ENCODE measurements at places on chromosomes 11 and 22.

DNA sequence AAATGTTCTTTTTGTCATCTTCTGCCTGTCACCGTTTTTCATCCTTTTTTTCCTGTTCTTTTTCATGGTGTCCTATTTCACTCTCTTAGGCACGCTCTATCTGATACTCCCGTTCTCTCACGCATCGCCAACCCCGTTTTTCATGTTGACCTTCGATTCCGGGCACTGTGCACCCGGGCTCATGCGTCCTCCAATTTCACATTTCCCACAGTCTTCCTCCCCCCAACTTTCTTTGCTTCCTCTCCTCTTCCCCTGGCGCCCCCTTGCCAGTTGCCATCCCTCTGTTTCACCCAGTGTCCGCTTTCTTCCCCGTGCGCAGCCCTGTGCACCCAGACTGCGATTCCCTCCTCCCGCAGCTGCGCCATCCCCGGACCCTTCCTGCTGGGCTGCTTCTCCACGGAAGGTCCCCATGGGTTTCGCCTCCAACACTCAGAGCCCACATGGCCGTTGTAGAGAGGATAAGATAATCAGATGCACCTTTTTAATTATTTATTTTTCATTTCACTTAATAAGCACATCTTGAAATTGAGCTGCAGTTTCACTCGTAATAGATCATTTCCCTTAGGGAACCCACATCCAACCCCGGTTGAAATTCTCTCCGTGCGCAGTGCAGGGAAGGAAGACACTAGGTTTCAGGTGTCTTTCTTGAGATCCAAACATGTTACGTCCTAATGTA is 791.1 kb downstream of the NTM start:
- DNase-seq: no peak

DNA sequence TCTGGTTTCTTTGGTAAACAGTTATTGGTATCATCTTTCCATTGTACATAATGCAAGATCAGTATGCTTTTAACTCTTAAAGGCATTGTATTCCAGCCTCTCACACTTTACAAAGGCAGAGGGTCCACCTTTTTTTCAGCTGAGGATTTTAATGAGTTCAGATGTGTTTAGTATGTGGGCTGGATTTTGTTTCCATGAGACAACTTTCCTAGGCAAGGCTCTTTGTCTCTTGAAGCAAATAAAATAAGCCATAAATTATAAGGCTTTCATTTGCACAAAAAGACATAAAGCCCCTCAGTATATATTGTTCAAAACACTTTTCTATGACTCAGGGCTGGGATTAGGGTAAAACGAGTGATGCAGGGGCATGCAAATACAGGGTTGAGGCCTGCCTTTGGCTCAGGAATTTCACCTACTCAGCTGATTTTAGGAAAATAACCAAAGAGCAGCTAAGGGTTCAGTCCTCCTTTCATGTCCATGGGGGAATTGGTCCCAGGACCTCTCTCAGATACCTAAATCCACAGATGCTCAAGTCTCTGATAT is 7.6 kb downstream of the MMP20 start:
- no peak for DNase-seq

GRCh38 chr11:111700162-111700561 is 66.0 kb downstream of the PPP2R1B start:
- no peak for DNase-seq

GRCh38 chr22:30386608-30386959 is 627 bp downstream of the RNF215 start:
- no peak for DNase-seq

- DNase-seq: peak; percentile 57
Measured at GRCh38 chr11:11569936-11570491, 51.8 kb downstream of the GALNT18 start.

DNA sequence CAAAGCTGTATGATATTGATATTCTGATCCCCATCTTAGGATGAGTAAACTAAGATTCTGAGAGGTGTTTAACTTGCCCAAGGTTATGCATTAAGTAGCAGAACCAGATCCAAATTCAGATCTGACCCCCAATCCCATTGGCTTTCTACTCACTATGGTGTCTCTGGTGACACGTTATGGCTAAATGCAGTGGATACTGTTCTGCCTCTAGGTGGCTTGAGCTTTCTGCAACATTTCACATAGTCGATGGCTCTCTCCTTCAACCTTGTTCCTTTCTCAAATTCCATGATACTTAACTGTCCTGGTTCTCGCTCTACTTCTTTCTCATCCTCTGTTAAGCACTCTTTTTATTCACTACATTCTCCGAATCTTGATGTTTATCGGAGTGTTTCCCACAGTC is 9.4 kb downstream of the C11orf97 start:
- no peak for DNase-seq

GRCh38 chr11:128648711-128649110 is 45.2 kb upstream of the FLI1 start:
- no peak for DNase-seq

DNA sequence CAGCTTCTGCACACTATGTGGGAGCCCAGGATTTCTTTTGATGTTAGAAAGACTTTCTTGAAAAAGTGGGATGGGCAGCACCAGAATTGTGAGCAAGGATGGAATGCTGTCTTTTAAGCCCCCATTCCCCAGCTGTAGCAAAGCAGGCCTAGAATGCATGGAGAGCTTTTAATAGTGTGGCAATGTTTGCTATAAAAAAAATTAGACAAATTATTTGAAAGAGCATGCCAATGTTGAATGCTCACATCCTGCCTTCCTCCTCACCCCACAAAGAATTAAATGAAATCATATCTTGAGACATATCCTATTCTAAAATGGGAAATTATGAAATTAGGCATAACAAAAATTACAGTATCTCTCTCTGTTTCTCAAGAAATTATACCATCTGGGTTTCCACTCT is 154.7 kb downstream of the C11orf91 start:
- no peak for DNase-seq

GRCh38 chr11:97860237-97860636 is 1160.5 kb upstream of the CNTN5 start:
- DNase-seq: no peak

DNA sequence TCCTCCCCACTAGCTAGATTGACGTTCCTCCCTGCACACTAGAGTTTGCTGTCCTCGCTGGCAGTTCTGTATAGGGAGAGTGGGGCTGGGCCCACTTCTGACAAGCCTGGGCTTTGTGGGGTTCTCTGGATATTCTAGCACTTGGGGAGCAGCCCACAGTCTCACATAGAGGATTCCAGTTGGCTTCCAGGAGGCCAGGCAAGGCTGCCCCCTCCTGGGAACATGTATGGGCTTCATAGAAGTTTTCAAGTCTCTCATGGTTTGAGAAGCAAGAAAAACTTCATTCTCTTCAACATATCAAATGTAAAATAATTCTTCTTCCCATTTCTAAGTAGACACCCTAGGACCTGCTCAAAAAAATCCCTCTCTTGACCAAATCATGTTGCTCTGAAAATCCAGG is 87.5 kb downstream of the NAV2 start:
- peak; percentile 61 for DNase-seq

DNA sequence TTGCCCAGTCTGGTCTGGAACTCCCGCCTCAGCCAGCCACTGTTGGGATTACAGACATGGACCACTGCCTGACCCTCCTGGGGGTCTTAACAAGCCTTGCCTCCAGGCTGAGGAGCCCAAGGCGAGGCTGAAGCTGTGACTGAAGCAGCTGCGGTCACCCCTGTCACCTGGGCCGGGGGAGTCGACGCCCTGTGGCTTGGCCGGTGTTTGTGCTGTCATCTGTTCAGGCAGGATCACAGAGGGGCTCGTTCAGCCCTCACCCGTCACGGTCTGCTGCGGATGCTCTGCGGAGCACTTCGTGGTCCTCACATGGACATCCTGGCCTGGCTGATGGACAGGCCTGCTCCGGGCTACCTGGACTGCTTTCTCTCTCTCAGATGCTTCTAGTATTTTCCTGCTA is 23.8 kb downstream of the TRMU start:
- peak; percentile 26 for DNase-seq

- DNase-seq: no peak
Measured at GRCh38 chr22:41563051-41563711, 2.4 kb downstream of the CSDC2 start.

DNA sequence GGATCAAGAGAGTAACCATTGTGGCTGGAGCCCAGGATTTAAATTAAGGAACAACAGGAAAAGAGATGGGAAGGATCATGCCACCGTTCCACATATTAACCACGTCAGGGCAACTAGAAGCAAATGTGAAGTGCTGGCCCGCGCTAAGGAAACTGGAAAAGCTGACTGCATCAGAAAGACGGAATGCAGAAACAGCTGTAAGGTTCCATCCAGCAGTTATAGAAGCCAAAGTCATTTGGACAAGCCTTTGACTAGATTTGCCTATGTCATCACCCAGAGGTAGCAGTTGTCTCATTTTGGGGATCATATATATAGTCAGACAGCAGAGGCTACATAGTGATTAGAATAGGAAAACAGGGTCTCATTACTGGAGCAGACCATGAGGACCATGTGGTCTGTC is 43.0 kb upstream of the CRTAM start:
- DNase-seq: no peak

GRCh38 chr22:17845790-17846189 is 71.5 kb upstream of the BID start:
- no peak for DNase-seq

- peak; percentile 23 for DNase-seq
Measured at GRCh38 chr11:1197431-1197885, 25.4 kb upstream of the MUC5B start.

GRCh38 chr22:44193535-44193891 is 12.8 kb downstream of the PARVG start:
- no peak for DNase-seq

DNA sequence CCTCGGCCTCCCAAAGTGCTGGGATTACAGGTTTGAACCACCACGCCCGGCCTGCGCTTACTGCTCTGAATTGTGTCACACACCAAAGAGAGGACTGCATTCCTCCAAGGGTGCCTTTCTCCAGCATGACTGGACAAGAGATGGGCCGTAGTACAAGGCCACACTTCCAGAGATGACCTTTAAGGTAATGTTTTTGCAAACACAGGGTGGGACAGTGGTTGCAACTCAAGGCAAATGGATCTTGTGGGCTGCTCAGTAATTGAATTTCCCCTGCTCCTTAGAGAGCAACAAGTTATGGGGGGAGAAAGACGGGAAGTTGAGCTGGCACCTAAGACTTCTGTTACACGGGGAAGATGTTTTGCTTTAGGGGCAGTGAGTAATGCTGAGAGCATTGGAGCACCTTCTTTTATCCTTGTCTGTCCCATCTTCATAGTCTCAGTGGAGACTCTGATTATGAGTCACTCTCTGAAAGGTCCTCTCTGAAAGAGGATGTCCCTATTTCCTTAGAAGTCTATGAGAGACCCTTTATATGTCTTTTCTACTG is 66.3 kb downstream of the C11orf91 start:
- no peak for DNase-seq

GRCh38 chr22:21651521-21652009 is 9.5 kb downstream of the SDF2L1 start:
- DNase-seq: no peak

Measured in mucosa of descending colon (tissue), 3 donors.